ENCODE measurements at places on chromosomes 16 and 17.
A peak's percentile ranks its signal among the peaks of the same experiment; 100 is the strongest.

DNA sequence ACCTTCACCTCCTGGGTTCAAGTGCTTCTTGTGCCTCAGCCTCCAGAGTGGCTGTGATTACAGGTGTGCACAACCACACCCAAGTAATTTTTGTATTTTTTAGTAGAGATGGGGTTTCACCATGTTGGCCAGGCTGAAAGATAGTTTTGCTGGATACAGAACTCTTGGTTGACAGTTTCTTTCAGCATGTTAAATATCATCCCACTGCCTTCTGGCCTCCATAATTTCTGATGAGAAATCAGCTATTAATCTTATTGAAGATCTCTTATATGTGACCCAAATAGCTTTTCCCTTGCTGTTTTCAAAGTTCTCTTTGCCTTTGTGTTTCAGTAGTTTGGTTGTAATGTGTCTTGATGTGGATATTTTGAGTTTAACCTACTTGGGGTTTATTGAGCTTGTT, 50.3 kb upstream of the BRD7 start:
- no peak overlapping the region for H3K27ac ChIP-seq
- H3K27me3 ChIP-seq = no peaks in the 10 kb centered on the region
- DNase-seq = no peak
- H3K36me3 ChIP-seq = no peaks in the 10 kb centered on the region
- H3K4me3 ChIP-seq = no peak overlapping the region

DNA sequence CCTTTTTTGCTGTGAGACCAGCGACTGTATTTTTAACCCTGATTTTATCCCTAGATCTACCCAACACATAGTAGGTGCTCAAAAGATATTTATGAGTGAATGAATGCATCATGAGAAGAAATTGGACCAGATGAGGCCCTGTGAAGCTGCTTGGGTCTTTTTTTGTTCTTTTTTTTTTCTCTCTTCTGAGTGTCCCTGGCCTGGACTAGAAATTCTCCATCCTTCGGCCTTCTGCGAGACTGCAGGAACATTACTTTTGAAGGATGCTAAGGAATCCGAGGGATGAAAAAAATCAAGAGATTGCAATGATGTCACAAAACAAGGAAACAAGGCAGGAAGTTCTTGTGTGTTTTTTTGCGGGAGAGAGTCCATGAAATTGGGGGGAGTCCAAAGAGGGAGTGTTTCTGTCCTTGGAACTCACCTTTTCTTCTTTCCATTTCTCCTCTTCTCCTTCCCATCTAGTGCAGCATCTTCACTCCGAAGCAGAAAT, 560 bp upstream of the RUSF1 start:
- H3K4me3 ChIP-seq = peak overlapping the region; percentile 97
- peaks cover 21% of the 10 kb centered on the region for H3K36me3 ChIP-seq
- no peak for DNase-seq
- peak overlapping the region; percentile 66 for H3K27ac ChIP-seq

- DNase-seq = no peak
- no peak overlapping the region for H3K4me3 ChIP-seq
- H3K4me1 ChIP-seq = no peaks in the 10 kb centered on the region
Observed at GRCh38 chr16:51710905-51711563, 560.0 kb upstream of the SALL1 start.

DNA sequence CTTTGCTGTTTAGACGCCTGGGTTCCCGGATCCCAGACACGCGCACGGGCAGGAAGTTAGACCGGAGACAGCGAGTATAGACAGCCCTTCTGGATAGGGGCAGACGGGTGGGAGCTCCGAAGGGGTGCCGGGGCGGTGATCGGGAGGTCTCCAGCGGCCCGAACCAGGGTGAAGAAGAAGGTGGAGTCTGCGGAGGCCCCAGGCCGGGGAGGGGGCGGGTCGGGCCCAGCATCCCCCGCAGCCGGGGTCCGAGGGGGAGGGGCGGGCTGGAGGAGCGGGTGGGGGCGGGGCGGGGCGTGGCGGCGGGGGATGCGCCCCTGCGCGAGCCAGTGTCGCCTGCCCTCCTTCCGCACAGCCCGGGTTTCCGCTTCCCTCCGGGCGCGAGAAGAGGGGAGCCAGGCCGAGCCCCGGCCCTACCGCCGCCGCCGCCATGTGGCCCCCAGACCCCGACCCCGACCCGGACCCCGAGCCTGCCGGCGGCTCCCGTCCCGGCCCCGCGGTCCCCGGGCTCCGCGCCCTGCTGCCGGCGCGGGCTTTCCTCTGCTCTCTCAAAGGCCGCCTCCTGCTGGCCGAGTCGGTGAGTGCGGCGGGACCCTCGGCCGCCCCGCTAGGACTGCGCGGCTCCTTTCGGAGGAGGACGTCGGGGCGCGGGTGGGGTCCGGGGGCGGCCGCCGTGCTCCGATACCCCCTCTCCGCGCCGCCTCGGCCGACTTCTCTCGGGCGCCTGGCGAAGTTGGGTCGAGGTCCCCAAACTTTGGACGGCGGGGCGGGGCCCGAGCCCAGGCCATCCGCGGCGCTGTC, at the start of gene CMTM3:
Gene CMTM3 (plus strand): TSS at position 329 of the 801 bp plus-strand sequence. CDS start 102 bp downstream, at position 431.
- H3K4me3 ChIP-seq = peak within 1 kb of the TSS; percentile 88
- peak; percentile 74 for DNase-seq
